ENCODE measurements at places on chromosomes 11 and 22.

DNA sequence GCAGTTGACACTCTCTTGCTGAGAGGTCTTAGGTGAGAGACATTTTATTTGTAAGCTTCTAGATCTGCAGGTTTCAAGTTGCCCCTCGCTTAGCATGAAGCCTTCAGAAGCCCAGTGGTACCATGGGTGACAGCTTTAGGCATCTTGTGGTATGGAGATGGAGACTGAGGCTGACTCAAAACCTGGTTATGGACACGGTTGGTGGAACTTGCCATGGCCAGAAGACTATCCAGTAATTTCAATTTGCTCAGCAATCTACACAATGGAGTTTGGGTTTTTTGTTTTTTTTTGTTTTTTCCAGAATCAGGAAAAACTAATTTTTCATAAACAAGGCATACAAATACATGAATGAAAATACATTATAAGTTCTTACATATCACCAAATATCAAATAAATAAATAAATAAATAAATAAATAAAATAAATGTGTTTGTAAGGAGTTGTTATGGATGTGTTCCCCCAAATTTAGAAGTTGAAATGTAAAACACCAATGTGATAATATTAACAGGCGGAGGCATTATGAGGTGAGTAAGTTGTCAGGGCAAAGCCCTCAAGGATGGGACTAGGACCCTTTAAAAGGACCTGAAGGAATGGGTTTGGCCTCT is 22.6 kb downstream of the ETS1 start:
- no peak for DNase-seq

- DNase-seq = no peak
These were observed 35.8 kb upstream of the HMOX1 start for GRCh38 chr22:35344956-35345690.

GRCh38 chr11:81840380-81840779 is 893.3 kb downstream of the FAM181B start:
- DNase-seq = no peak

GRCh38 chr11:106459135-106459534 is 381.7 kb downstream of the AASDHPPT start:
- no peak for DNase-seq

DNA sequence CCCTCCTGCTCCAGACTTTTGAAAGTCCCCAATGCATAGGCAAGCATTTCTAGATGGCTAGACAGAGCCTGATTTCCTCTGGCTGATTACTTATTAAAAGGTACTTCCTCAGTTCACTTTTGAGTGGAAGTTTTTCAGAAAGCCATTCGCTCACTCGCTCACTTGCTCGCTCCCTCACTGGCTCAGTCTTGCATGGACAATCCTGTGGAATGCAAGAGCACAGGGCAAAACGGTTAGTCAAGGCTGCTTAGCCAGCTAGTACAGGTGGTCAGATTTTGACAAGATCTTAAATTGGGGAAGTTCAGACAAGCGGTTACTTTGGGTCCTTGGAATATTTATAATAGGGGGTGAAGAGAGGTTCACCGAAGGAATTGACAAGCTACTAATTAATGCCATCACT is 101.0 kb downstream of the ARL14EP start:
- no peak for DNase-seq
